Pons (tissue), 1 donor: ENCODE measurements at places on chromosomes 1 and 21.

DNA sequence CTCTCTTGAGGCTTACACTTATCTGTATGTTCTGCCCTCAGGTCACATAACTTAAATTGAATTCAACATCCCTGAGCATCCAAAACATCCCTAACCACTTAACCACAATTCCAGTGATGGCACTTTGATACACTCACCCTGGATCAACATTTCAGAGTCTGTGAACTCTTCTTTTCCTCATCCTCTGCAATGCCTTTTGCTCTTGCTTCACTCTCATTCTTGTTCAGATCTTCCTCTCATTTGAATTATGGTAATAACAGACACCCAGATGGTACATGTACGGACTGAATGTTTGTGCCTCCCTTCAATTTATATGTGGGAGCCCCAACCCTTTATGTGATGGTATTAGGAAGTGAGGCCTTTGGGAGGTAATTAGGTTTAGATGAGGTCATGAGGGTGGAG, 33.4 kb downstream of the PTGER3 start:
- no peak for DNase-seq

GRCh38 chr1:241499910-241500309, 19.6 kb downstream of the FH start:
- peak; percentile 70 for DNase-seq

GRCh38 chr1:119323216-119323982, 45.2 kb upstream of the HAO2 start:
- peak; percentile 3 for DNase-seq

DNA sequence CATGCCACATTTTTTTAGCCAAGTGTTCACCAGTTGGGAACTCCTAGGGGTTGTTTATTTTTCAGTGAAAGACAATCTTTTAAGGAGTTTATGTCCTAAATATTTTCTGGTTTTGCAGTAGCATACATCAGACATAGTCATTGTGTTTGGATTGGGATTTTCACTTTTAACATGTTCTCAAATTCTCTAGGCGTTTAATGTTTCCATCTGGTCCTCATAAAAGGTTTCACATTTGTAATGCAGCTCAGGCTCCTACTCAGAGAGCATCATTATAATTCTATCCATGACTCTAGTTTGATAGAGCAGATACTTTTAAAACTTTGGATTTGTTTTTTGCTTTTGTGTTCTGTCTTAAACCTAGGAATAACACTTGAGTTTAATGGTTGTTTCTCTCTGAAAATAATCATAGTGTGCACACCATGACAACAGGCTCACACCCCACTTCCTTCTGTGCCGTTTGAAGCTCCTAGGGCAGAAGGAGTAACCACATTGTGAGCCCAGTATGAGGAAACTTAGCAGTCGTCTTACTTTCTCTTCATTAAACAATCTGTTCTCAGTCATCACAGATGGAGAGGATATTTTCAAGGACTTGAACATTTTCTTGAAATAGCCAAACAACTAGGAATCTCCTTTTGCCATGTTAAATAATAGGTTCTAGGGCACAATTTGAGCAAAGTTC, 219.6 kb downstream of the PDE4B start:
- peak; percentile 32 for DNase-seq

GRCh38 chr21:27333096-27333495, 366.2 kb upstream of the ADAMTS5 start:
- no peak for DNase-seq

DNA sequence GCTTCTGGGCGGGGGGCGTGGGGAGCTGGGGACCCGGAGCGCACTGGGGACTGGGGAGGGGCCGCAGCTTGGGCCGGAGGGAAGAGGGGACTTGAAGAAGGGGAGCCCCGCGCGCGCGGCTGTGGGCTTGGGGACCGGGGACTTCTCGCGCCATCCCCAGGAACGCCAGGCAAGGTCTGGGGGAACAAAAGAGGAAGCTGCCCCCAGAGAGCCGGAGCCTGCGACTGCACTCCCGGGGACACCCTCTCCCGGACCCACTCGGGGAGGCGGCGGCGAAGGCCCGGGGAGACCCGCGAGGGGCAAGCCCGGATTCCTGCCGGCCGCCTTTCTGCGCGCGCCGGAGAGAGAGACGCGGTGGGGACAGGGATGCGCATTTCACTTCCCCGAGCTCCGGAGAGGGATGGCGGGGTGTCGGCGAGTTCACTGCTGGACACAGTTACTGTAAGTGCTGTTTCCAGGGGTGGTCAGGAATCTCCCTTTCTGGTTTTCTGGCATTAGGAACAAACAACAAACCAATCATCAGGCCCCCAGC, 732 bp downstream of the ABCG1 start:
- DNase-seq = no peak

GRCh38 chr1:181350131-181350530, 133.2 kb upstream of the CACNA1E start:
- no peak for DNase-seq

DNA sequence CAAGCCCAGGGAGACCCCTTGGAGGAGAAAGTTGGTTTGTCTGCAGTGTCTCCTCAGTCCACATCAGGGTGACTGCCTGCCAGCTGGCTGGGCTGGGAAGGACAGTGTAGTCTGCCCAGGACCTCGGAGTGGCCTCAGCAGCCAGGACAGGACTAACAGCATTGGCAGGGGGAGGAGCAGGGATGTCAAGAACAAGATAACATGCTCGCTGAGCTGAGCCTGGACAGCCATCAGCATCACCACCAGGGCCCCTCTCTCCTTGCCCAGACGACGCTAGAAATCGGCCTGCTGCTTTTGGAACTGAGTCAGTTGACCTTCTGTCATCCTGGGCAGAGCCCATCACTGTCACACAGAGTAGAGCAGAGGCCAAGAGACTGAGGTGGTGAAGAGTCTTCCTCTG, 83.6 kb upstream of the CNTN2 start:
- no peak for DNase-seq

DNA sequence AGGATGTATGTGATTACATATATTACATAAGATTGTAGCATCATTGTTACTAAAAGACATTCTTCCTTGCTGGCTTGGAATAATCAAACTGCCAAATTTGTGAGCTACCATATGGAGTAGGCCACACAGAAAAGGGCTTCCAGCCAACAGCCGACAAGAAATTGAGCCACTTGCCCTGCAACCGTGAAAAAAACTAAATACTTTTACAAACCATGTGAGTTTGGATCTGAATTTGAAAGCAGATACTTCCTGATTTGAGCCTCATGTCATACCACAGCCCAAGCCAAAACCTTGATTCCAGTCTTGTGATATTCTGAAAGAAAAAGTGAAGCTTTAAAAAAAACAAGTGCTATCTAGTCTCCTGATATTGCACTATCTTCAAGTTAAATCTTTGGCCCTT, 55.6 kb upstream of the PRMT6 start:
- no peak for DNase-seq

GRCh38 chr1:232985882-232986526, 35.6 kb downstream of the NTPCR start:
- no peak for DNase-seq

DNA sequence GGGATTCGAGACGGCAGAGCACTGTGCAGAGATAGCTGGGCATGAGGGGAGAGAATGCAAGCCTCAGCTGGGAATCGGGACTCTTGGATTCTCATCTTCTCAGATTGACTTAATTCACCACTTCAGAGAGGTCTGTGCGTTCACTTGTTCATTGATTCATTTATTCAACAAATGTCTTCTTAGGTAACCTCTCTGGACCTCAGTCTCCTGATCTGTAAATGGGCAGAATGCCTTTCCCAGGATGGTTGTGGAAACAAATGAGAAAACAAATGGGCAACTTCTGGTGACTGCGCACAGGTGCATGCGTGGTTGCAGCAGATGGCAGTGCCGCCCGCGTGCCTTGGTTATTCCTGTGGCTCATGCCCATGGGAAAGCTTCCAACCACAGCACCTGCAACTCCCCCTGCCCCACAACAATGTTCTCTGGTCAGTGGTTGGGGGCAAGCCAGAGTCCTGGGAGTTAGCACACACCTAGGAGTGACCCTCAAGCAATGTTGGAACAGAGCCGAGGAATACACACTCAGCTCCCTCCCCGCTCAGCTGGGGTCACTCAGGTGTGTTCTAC, 110.1 kb upstream of the RUNX3 start:
- DNase-seq = no peak

GRCh38 chr1:71651214-71651613, 570.4 kb upstream of the ZRANB2 start:
- no peak for DNase-seq

DNA sequence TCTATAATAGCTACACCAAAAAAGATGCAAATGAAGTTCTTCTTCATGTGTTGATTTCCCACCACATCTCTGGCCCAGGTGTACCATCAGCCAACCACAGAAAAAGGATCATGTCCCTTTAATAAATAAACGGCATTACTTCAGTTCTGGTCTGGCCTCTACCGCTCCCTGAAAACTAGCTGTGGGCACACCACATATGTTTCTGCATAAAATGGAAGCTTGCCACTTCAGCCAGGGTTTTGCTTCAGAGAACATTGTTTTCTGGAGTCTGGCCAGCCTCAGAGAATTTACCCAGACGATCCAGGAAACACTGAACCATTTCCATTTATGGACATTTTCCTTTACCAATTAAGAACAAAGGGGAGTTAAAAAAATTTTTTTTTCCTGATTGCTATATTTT, 5.8 kb upstream of the LAMC2 start:
- peak; percentile 1 for DNase-seq

- no peak for DNase-seq
Measured at GRCh38 chr1:93738075-93738622, 56.5 kb upstream of the BCAR3 start.

GRCh38 chr1:173554541-173555250, 48.2 kb downstream of the SLC9C2 start:
- DNase-seq = no peak

GRCh38 chr1:938711-939489, 15.2 kb downstream of the SAMD11 start:
- DNase-seq = no peak

GRCh38 chr1:66450043-66450514, 83.9 kb upstream of the SGIP1 start:
- DNase-seq = no peak

DNA sequence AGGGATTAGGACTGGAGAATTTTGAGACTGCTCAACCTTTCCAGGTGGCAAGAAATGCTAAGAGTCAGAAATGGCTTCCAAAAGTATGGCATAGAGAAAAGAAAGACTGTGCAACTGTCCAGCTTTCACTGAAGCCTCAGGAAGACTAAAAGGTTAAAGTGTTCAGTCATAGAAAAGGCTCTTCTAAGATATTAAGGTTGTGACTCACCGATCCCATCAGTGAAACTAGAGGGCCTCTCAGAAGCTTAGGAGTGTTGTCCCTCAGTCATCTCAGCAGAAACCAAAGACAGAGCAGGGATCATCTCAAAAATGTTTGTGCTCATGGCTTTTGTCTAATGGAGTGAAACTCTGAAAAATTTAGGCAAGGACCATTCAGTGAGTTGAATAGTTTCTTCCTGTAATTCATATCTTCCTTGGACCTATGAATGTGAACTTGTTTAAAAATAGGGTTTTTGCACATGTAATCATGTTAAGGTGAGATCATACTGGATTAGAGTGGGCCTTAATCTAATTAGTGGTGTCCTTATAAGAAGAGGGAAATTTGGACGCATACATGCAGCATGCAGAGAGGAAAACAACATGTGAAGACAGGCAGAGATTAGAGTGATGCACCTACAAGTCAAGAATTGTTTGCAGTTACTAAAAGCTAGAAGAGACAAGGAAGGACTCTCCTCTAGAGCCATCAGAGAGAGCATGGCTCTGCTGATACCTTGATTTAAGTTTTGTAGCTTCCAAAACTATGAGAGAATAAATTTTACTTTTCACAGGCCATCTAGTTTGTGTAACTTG, 71.3 kb downstream of the RPE65 start:
- DNase-seq = no peak

- DNase-seq = no peak
Measured at GRCh38 chr1:7356079-7356478, 415.0 kb upstream of the VAMP3 start.

GRCh38 chr1:226665505-226666163, 73.4 kb downstream of the ITPKB start:
- no peak for DNase-seq

- DNase-seq = peak; percentile 14
Measured at GRCh38 chr1:212030936-212031528, 4.3 kb downstream of the INTS7 start.

DNA sequence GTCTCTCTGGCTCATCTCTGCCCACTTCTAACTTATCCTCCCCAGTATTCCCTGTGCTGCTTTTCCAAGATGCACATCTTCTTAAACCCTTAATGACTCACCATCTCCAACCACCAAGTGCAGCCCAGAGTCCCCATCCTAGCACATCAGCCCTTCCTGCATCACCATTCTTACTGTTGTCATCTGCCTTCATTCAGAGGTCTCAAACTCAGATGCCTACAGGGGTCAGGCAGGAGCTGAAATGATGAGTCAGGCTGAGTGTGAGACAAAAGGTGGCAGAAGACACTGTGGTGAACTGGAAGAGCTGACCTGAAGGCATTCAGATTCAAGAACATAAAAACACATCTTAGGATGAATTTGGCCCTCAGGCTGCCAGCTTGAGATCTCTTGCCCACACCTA, 34.6 kb downstream of the OLFML2B start:
- no peak for DNase-seq

DNA sequence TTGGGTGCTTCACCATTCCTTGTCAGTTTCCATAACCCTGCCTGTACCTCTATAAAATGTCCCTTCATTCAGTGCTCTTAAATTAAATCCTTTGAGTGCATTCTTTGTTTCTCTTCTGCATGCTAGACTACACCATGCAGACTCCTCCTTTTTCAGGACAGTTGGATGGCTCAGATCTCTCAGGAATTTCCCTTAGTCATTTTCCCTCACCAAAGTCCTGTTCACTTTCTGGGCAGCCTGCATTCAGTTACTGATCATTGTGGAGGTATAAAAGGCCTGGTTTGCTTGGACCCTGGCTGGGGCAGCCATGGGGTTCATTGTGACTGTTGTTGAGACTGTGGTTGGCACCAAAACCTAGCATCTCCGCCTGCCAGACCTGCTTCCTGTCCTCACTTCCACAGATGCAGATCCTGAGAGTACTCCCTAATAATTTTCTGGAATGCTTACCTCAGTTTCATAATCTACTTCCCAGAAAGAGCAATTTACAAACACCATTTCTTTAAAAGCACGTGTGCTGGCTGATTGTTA, 88.4 kb downstream of the PDE4B start:
- DNase-seq = no peak

GRCh38 chr1:112083487-112083886, 94.0 kb upstream of the KCND3 start:
- DNase-seq = no peak
